Osteocyte (in vitro differentiated cells): ENCODE measurements at places on chromosomes 7 and 10.

DNA sequence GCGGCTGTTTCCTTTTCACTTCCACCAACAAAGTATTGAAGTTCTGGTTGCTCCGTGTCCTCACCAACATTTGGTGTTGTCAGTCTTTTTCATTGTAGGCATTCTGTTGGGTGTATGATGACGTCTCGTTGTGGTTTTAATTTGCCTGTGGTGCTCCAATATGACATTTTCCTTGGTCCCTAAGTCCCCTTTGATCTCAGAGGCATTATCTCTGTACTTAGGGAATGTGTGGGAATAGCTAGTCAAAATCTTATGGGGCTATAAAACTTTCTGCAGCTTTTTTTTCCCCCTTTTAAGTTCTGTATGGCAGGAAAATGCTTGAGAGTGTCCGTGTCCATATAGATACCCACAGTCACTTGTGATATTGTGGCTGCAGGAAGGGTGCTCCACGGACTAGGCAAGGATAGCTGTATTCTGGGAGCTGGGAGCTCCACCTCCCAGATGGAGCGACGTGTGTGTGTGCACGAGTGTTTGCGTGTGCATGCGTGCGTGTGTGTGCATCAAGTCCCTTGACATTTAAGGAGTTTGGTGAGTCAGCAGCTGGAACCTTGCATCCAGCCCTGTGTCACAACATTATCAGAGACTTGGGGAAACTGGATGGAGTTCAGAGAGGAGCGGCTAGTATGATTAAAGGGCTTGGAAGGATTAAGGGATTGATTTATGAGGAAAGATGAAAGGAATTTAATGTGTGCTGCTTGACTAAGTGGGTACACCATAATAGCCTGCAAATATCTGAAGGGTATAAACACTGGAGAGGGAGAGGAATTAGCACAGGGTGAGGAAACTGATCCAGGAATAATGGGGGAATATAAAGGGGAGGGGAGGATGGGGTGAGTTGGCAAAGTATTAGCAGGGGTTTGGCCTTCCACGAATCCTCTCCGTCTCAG, 66.8 kb downstream of the LRMDA start:
- DNase-seq = no peak

DNA sequence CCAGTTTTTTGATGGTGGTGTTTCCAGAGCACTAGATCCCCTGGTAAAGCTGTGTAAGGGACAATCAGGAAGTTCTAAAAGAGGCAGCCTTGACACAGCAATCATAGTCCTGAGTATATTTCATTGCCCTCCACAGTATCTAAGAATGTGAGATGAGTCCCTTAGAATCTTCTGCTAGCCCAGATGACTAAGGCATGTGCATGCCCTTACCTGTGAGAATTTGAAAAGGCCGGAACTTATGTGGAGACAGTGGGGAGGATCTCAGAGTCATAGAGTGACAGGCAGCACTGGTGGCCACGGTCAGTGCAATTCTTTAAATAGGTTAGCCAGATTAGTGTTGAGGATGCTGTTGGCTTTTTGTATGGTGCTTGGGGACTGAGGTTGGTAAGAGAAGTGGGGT, 361.4 kb upstream of the VSTM2A start:
- DNase-seq = no peak

GRCh38 chr7:19026888-19027287, 90.5 kb downstream of the TWIST1 start:
- no peak for DNase-seq

GRCh38 chr7:86469680-86470295, 173.9 kb upstream of the GRM3 start:
- DNase-seq = peak; percentile 84

DNA sequence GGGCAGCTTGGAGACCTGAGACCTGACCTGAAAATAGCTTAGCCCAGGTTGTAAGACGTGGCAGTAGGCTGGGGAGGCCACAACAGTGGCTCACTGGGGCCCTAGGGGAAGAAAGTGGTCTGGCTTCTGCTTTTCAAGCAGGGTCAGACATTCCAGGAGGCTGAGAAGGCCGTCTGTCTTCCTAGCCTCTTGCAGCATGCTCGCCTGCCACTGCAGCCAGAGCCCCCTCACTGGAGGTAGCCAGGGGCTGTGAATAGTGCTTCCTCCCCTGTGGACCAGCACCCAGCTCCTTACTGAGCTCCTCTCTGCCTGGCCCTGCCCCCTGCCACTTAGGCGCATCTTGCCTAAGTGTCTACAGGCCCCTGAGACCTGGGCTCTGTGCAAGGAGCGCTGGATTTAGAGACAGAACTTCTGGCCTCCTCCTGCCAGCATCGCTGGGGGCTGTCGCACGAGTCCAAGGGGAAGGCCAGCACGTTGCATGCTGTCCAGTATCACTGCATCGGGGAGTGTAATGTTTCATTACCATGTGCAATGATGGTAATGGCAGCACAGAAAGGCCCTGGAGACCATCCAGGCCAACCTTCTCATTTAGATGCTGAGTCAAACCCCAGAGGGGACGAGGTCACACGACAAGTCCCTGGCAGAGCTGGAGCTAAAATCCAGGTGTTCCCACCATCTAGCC, 12.7 kb downstream of the ZMIZ1 start:
- no peak for DNase-seq
